ENCODE measurements at places on chromosomes 3 and 15.

- no peak for DNase-seq
Observed at GRCh38 chr15:35256141-35256540, 171.0 kb upstream of the NANOGP8 start.

- no peak for DNase-seq
Observed at GRCh38 chr3:76986876-76987474, 52.9 kb upstream of the ROBO2 start.

DNA sequence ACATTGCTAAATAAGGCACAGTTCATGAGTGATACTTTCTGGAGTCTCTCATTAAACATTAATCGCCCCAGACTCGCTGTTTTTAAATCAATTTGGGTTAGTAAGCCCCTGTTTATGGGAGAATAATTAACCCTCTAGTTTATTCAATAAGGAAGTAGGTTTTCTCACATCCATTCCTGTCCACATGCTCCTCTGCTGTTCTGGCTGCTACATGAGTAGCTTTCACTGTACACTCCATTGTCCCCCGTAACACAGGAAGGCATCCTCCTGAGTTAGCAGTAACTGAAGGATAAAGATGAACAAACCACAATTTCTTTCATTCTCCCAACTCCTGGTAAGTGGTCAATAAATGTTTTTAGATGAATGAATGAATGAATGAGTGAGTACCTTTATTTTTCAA, 378.5 kb downstream of the DIPK2A start:
- DNase-seq: no peak

DNA sequence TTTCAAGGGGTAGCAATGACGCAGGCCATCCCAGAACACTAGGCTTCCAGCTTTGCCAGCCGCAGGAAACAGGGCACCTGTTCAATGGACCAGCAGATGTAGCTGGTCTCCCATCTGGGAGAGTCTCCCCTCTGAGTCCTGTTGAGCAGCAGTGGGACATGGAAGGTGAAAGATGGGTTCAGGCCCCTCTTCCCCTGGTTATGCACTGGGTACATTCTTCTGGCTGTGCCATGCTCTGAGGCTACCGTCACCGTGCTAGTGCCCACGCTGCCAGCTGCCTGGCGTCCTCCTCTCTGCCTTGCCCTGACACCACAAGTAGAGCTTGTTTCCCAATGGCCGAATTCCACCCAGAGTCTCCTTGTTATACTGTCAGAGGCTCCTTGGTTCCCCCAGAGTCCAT, 63.1 kb downstream of the TLE3 start:
- no peak for DNase-seq

DNA sequence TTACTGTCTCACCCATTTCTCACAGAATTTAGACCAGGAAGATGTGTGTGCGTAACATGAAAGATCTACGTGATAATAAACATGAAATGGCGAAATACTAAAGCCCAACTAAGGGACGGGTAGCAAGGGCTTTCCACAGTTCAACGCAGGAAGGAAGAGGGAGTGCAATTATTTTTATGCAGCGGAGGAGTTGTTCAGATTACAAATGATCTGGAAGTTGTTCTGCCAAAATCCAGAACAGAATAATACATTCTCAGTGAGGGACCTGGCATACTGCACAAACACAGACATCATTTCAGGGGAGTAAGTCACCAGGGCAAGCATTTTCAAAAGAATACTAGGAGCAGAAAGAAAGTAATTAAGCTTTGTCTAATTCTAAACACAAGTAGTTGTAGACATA, 133.6 kb upstream of the RAP2B start:
- no peak for DNase-seq

DNA sequence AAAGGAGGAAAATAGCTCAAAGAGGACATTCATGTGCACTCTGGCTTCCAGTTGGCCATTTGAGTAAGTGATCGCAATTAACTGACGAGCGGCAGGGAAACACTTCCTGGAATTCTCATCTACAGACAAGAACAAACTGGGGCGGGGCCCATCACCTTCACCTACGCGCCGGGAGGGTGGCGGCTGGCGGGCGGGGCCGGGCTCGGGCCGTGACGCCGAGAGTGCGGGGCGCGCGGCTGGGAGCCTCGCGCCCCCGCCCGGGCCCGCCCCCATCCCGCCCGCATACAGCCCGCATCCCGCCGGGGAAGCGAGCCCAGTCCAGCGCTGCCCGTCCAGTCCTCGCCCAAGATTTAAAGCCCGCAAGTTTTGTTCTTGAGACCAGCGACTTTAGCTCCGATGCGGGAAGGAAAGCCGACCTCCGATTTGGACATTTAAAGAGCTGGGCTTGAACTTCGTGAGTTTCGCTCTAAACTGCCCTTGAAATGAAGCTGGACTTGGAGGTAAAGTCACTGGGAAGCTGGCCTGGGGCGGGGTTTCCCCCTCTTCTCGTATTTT, at the start of gene B3GNT5:
B3GNT5 (plus strand) TSS at position 281 of the 555 bp plus-strand sequence. CDS start 16,546 bp downstream, outside the sequence.
- DNase-seq: peak; percentile 44

GRCh38 chr3:156742401-156742800, 68.0 kb downstream of the TIPARP start:
- DNase-seq: no peak

GRCh38 chr15:70650567-70651302, 112.6 kb downstream of the UACA start:
- no peak for DNase-seq

DNA sequence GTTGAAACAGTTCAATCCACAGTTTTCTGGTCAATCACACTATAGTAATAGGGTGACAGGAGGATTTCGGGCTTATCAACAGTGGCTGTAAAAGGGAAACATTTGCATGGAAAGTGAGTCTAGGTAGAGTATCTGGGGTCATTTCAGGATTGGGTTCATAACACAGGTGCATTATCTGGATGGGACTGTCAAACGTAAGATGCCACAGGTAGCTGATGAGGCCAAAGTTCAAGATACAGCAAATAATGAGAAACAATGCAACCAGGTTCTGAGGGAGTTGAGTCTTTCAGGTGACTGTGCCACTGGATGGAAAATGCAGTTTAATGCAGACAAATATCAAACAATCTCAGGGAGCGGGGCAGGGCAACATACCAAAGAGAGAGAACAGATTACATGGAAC, 62.2 kb downstream of the WDR76 start:
- no peak for DNase-seq

DNA sequence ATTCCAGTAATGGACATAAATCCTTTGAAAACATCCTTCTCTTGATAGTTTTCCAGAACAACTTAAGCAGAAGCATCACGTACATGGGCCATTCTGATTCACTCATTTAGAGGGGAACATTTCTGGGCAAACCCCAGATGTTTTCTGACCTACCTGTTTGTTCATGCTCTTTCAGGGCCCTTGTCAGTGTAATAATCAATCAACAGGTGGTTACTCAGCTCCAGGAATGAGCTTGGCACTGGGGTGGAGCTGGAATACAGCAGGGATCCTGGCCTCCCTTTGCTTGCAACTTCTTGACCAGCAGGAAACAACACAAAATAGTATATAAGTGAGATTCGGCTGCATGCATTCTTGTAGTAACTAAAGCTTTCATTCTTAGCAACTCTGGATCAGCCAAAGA, 9.2 kb upstream of the UBE2E1 start:
- DNase-seq: no peak

- no peak for DNase-seq
Observed at GRCh38 chr15:100692246-100692645, 89.9 kb downstream of the ASB7 start.

DNA sequence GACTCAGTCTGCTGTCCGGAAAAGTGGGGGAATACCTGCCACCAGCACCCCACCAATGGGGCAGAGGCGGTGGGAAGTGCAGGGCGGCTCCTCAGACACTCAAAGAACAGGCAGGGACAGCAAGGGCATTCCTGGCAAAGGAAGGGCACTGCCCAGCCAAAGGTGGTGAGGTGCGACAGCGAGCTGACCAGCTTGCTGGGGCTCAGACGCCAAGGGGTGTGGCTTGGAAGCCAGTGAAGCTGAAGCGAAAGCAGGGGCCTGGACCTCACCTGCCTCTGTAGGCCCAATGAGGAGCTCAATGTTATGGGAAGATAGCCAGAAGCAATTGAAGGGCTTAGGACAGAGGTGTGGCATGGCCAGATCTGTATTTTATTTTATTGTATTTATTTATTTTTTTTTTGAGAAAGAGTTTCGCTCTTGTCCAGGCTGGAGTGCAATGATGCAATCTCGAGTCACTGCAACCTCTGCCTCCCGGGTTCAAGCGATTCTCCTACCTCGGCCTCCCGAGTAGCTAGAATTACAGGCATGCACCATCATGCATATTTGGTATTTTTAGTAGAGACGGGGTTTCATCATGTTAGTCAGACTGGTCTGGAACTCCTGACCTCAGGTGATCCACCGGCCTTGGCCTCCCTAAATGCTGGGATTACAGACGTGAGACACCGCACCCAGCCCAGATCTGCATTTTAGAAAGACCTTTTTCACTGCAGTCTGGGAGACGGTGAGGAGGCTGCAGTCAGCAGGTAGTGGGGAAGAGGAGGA, 4.4 kb upstream of the LMAN1L start:
- no peak for DNase-seq

DNA sequence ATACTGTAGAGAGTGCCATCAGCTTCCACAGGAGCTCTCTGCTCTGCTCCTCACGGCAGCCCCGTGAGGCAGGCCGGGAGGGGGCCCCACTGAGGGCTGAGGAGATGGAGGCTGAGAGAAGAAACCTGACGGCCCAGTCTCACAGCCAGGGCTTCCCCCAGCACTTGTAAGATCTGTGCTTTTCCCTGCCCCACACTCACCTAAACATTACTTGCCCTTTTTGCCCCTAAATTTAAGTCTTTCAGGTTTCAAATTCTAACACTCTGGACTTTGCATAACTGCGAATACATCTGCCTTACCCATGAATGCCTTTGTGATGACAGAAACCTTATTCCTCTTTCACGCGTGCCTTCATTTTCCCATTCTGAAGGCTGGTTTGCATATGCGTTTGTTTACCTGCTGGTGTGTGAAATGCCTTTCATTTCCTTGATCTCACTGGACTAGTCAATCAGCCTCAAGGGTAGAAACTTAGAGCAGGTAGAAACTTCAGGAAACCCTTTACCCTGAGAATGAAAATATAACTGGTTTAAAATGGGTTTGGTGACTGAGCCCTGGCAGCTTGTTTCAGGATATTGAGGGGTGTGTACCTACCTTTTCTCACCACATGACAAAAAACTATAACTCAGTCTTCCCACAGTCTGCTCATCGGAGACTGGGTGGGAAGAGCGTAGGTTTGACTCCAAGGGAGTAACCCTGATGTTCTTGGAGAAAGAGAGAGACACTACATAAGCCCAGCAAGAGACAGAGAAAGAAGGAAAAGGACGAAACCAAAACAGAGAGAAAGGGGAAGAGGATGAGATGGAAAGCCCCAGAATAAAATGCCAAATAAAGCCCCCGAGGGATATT, 20.1 kb downstream of the SLC12A8 start:
- DNase-seq: no peak

DNA sequence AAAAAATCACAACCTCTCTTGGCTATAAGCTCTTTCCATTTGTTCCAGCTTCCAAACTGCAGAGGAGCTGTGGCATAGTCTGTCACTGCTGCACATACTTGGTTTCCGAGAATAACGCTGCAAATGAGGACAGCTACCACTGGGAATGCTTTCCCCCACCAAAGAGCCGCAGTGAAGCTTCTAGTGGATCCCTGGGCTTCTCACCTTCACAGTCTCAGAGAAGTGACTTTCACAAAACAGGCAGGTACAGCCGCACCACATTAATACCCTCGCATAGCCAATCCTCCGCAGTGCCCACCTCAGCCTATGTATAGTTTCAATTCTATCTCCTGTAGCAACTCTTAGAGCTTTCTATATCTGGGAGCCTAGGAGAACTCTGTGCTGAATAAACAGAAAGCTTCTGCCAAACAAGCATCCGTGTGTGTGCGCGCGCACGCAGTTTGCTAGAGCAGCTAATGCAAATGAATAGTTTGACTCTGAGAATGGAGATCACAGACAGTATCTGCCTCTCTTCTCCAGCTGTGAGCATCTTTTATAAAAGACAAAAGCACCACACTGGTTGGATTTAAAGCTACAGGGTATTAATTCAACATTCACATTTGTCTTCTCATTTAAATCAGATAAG, 81.9 kb upstream of the PLXND1 start:
- DNase-seq: no peak

- no peak for DNase-seq
Observed at GRCh38 chr3:70824078-70824477, 511.6 kb upstream of the MDFIC2 start.

GRCh38 chr3:69749461-69749860, 10.2 kb downstream of the MITF start:
- no peak for DNase-seq

GRCh38 chr15:85691350-85692240, 103.1 kb downstream of the KLHL25 start:
- DNase-seq: no peak

- no peak for DNase-seq
Observed at GRCh38 chr3:138173769-138174420, 826 bp downstream of the DBR1 start.

GRCh38 chr3:66398228-66399025, 102.4 kb downstream of the LRIG1 start:
- no peak for DNase-seq

- no peak for DNase-seq
Observed at GRCh38 chr15:40909662-40910630, 15.7 kb downstream of the VPS18 start.

DNA sequence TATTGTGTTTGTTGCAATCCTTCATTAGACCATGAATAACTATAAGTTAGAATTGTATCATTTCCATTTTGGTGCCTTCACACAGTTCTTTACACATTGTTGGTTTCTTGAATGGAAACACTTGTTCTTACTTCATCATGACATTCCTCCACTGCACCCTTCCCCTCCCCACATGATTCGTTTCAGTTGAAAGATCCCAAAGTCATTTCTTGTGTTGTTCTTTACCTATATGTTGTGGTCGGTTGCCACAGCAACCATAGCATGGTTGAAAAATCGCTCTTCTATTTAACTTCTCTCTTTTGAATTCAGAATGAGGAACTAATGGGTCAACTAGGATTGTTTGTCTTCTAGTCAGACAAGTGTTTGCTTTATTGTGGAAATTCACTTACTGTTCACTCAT, 103.3 kb downstream of the IL1RAP start:
- DNase-seq: peak; percentile 33

- no peak for DNase-seq
Observed at GRCh38 chr3:195035345-195036202, 235.4 kb downstream of the XXYLT1 start.

DNA sequence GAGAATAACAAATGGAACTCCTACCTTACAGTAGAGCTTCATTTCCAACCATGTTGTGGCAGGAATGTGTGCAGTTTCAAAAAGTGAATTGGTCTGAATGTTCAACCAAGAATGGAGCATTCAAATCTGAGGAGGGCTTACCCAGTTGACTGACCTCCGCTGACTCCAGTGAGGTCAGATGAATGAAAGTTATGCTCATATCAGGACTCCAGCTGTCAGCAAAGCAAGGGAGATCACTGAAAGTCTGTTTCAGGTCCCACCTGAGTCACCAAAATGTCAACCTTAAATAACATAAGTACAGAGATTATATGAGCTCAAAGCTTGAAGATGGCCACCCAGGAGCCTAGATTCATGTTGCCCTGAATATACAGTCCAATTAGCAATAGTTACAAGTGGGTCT, 473.5 kb downstream of the RBMS3 start:
- no peak for DNase-seq

- DNase-seq: no peak
Observed at GRCh38 chr15:36347272-36347858, 232.1 kb upstream of the CDIN1 start.

- DNase-seq: no peak
Observed at GRCh38 chr3:119314821-119315220, 20.6 kb downstream of the ARHGAP31 start.

GRCh38 chr3:44411031-44411645, 66.3 kb downstream of the ZNF445 start:
- DNase-seq: no peak

- DNase-seq: no peak
Observed at GRCh38 chr3:14564741-14565140, 24.6 kb upstream of the GRIP2 start.

GRCh38 chr15:78620527-78621421, at the start of gene CHRNA3:
CHRNA3 (minus strand) TSS chr15:78620996; CDS start chr15:78620794, 202 bp downstream.
- no peak for DNase-seq
